Esophagus squamous epithelium (tissue), 5 donors: ENCODE measurements at places on chromosomes 1 and 21.

- no peak for DNase-seq
Measured at GRCh38 chr1:119573886-119574285, 66.9 kb downstream of the HSD3B1 start.

- no peak for DNase-seq
Measured at GRCh38 chr1:113980110-113980509, 836 bp downstream of the OLFML3 start.

DNA sequence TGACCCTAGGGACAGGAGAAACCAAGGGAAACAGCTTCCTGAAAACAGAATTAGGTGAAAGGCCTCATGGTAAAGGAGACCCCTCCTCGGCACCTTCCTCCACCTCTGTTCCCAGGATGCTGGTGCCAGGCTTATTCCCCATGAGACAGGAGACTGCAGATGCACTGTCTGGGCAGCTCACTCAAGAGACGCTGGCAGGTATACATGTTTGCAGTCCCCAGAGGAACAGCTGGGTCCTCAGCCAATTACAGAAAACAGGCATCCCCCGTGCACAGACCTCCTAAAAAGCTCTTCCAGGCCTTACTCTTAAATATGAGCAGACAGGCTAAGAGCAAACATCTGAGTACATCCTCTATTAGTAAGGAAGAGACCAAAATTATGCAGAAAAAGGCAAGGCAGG is 6.5 kb downstream of the CCSAP start:
- no peak for DNase-seq

DNA sequence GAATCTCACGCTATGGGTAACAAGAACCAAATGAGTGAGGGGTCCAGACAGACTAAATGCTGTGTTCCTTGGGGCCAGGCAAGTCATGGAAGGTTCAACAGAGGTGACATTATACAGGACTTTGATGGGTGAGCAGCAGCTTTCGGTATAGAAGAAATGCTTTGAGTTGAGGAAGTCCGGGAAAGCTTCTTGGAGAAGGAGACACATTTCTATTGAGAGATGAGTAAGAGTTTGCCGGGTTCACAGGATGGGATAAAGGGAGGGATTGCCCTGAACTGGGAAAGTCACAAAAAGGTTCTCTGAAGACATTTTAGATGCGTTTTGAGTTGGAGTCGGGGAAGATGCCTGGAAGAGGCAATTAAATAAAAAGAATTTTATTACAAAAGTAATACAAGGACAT is 580 bp upstream of the AZIN2 start:
- no peak for DNase-seq

DNA sequence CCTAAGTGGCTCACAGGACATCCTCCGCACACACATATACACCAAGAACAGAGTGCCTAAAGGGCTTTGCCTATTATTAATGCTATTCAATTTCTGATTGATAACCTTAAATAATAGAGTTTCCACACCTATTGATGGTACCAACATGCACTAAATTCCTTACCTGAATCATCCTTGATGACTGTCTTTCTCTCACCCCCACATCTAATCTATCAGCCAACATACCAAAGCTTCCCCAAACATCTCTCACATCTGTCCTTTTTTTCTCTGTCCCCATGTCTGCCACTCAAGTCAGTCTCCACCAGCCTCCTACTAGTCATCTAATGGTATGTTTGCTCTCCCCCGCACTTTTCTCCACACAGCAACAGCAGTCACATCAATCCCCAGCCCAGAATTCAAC is 174.4 kb downstream of the DSCAM start:
- DNase-seq, result no peak

DNA sequence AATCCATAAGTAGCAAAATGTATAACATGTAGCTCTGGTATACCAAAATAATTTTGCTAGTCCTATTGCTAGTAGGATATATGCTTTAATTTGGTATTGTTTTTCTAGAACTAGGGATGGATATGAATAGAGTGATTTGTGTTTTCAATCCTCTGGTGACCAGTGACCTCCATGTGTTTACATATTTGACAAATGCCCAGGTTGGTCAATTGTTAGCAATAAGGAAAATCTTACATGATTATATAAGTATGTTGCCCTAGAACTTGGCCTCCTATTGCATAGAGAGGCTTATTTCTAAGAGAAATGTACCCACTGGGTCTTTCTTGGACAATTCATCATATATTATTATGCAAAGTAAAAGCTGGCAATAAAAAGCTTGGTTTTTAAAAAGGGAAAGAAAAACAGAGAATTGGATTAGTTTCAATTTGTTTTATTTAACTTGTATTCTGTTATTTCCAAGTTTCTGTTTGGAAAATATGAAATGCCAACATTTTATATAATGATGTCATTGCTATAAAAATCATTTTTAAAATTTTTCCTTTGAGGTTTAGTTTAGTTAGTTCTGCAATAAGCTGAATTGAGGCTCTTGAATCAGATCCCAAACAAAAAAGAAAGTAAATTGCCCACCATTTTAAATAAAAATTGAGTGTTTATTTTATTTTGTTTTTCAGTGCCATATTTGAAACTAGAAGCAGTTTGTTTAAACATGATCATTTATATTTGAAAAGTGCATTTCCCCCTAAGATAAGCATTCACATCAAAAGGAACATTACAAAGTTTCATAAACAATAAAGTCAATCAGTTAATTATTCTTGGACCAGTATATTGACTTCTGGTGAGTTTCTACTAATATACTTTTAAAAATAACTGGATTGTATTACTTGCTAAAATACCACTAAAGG is 210.9 kb downstream of the ZC3H11B start:
- DNase-seq, result no peak

- no peak for DNase-seq
Measured at GRCh38 chr1:233359431-233359830, 31.9 kb downstream of the MAP3K21 start.

DNA sequence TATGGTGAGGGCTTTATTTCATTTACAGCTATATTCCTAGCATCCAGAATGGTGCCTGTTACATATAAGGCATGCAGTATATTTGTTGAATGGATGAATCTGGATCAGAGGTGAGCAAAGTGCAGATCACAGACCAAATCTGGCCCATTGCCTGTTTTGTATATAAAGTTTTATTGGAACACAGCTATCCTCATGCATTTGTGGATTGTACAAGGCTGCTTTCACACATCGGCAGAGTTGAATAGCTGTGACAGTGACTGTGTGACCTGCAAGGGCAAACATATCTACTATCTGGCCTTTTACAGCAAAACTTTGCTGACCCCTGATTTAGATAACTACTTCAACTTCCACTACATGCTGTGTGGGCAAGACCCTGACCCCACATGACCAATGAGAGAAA is 54.0 kb upstream of the MRPS6 start:
- no peak for DNase-seq

DNA sequence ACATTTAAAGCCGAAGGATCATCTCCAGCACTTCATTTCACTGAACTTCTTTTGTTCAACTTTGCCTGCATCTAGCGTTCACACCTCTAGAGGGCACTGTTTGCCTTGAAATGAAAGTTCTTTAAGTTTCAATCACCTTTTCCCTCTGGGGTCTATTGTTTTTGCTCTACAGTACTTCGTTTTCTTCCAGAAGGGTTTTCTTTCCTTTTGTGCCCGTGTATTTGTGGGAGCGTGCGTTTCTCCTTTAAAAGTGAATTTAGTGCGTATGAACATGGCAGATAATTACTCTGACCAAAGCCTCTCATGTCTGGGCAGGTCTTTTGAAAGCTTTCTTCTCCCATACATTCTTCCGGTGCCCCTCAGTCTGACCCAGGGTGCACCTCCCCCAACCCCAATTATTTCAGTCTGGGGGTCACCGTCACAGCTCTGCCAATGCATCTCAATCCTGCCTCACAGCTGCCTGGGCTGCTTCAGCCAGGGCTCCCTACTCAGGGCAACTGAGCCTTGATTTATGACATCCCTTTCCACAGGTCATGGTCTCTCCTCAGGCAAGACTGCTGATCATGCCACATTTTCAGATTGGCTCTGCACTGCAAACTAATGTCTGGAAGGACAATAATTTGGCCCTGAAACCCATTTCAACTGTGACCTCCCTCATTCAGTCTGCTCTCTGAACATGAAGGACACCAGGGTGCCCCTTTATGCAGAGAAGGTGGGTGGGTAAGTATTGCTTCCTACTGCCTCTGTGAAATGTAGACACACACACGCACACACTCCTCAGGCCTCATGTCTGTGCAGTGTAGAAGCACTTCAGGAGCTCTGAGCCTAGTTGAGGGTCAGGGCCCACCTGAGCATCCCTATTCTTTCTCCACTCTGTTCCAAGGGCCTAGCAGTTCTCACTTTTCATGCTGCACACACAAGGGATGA is 88.6 kb downstream of the NUF2 start:
- no peak for DNase-seq

- no peak for DNase-seq
Measured at GRCh38 chr1:230250666-230251065, 175.5 kb downstream of the PGBD5 start.

DNA sequence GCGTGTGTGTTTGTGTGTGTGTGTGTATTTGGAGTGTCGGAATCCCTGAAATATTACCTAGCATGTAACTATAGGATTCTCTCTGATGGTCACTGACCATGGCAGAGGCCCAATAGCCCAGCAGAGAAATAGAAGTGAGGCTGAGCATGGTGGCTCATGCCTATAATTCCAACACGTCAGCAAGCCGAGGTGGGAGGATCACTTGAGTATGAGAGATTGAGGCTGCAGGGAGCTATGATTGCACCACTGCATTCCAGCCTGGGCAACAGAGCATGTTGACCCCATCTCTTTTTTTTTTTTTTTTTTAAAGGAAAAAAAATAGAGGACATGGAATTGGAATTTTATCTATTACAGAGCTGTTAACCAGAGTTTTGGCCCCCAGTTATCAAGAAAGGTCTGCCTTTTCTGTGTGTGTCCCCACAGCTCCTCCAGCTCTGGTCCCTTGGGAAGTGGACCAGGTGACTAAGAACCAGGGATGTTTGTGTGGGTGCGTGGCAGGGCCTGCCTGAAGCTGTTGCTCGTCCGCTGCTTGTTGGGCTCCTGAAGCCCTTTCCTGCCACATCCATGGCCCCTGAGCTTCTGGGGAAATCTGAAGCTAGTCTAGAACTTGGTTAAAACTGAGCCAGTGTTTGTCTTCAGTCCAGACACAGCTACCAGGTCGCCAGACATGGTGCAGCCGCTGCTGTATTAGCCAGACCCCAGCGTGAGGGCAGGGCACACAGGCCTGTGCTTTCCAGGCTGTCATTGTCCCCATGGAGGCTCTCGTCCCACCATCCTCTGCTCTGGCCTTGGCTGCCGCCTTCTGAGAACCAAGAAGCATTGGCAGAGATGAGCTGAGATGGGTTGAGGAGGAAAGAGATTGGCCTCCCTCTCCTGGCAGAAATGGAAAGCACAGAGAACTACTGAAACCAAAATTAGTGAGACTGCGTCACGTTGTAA is 25.5 kb downstream of the CAPN9 start:
- DNase-seq, result no peak

DNA sequence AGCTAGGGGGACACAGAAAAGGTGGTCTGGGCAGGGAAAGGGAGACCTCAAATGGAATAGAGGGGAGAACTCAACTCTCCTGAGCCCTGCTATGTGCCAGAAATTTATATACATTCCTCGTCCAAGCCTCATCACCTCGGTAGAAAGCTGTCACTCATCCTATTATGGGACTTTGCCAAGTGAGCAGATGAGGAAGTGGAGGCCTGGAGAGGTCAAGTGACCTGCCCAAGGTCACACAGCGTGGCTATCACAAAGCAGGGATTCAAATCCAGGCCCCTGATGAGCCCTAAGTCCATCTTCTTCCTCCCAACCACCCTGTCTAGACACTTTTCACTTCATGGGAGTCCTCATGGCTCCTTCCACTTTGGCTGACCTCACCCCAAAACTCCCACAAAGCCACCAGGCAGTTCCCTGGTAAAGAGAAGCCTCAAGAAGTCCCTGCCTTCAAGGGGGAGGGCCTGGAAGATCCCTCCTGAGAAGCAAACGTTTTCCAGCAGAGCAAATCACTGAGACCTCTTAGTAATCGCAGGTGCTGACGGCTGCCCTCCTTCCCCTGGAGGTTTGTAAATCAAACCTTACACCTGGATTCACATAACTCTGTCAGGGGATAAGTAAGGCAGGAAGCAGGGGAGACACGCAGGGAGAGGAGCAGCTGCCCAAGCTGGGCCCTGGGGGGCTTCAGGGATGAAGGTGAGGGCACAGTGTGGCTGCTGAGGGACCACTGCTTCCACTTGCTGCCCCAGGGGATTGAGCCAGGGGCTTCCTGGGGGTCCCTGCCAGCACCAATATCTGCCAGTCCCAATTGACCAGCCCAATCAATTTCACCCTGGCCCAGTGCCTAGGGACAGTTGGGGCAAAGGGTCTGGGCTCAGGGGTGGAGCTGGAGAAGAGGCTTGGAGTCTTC is 351.2 kb downstream of the MATN1 start:
- no peak for DNase-seq

GRCh38 chr1:33298623-33299277 is 22.1 kb downstream of the A3GALT2 start:
- DNase-seq, result no peak

DNA sequence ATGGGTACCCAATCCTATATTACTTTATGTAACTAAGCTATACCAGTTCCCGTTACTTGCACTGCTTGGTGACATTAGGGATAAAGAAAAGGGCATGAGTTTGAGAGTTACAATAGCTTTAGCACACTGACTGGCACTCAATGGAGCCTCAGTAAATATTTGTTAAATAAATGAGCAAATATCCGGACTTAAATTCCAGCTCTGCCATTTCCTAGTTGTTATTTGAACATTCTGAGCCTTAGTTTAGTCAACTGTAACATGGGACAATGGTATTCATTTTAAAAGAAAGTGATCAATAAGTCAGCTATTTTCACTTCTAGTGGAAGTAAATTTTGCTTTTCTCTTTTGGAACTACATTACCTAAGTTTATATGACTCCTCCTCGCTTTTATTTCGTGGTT is 198.7 kb downstream of the ZC3H11B start:
- no peak for DNase-seq

DNA sequence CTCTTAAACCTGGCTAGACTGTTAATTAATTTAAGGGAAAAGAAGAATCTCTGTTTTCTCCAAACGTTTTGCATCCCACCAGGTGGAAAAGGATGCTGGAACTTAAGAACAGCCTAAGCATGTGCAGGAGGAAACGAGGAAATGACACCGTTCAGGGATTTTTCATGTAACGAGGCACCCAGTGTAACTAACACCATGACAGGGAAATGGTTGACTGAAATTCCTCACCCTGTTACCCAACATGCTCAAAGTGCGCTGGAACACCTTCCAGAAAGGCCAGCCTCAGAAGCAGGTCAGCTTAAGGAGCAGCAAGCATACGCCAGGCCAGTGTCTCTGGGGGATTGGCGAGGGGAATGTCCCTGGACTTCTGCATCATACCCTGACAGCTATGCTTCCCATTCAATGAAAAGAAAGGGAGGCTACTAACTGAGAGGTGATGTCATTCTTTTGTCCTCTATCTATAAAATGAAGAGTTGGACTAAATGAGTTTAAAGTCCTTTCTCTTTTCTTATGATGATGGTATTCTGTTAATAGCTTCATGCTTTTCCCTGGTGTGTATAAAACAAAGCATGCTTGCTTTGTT is 21.6 kb downstream of the TNN start:
- no peak for DNase-seq

DNA sequence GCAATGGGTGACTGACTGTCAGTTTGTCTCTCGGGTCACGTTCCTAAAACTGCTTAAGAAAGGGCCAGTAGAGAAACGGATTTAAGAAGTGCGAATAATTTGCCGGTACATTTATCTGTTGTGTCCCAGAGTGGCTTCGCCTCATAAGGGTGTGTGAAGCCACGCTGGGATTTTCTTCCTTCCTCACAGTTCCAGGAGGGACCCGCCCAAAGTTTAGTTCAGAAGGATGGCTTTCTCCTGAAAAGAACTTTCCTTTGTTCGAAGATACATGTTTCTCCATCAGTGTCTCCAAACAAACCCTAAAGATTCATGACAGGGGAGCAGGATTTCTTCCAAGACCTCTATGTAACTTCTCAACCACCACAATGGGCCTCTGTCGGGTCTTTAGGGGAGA is 49.8 kb downstream of the ADAMTS1 start:
- no peak for DNase-seq

GRCh38 chr21:21137986-21138385 is 139.8 kb downstream of the NCAM2 start:
- DNase-seq, result no peak
